ENCODE measurements at places on chromosomes 2 and 18.

DNA sequence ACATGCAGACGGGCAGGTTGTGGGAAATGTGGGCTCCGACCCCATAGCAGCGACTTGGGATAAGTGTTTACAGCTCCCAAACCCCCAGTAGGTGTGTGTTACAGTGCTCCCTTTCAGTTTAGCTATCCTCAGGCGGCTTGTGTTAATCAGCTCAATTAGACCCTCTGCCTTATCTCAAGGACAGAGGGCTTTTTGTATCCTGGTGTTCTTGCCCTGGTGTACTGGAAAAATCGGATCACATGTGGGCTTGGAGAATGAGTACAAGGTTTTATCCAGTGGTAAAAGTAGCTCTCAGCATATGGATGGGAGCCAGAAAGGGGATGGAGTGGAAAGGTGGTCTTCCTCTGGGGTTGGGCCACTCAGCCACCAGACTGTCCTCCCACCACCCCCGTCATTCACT is 264.7 kb upstream of the SYT4 start:
- no peak for DNase-seq

GRCh38 chr2:237667893-237668292 is 40.5 kb downstream of the LRRFIP1 start:
- DNase-seq, result no peak

DNA sequence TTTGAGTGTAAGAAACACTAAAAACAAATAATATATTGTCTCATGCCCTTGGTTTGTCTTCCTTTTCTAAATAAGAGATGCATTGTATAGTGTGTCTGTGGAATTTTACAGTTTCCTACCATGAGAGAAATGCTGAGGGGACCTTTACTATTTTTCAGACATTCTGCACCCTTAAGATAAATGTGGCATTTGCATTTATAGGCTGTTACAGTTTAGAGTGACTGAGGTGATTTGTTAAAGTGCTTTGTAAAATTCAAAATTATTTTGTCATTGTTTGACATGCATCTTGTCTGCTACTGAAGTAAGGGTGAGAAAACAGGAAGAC is 78.9 kb upstream of the ZSWIM2 start:
- DNase-seq, result no peak

GRCh38 chr2:71783815-71784214 is 330.5 kb downstream of the DYSF start:
- DNase-seq, result no peak

DNA sequence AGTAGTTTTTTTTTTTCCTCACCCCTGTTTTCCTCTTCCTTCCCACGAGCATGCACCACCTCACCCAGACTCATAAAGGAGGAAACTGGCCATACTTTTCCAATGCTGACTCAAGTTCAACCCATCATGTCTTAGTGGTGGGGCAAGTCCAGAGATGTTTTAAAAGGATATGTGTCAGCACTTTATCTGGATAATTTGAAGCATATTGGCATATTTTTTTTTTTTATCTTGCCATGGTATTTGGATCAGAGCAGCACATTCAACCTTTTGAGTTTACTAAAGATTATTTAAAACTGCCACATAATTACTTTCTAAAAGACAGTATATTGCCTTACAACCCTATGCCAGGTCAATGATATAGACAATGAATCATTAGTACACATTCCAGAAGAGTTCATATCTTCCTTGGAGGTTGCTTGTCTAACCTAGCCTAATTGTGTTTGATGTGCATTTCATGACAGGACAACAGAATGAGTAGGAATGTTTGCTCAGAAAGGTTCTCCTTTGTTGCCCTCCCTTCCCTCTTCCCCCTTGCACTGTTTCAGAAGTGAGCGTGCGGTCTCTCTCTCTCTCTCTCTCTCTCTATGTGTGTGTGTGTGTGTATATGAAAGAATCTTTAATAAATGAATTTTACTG is 950.7 kb upstream of the FAM98A start:
- no peak for DNase-seq

DNA sequence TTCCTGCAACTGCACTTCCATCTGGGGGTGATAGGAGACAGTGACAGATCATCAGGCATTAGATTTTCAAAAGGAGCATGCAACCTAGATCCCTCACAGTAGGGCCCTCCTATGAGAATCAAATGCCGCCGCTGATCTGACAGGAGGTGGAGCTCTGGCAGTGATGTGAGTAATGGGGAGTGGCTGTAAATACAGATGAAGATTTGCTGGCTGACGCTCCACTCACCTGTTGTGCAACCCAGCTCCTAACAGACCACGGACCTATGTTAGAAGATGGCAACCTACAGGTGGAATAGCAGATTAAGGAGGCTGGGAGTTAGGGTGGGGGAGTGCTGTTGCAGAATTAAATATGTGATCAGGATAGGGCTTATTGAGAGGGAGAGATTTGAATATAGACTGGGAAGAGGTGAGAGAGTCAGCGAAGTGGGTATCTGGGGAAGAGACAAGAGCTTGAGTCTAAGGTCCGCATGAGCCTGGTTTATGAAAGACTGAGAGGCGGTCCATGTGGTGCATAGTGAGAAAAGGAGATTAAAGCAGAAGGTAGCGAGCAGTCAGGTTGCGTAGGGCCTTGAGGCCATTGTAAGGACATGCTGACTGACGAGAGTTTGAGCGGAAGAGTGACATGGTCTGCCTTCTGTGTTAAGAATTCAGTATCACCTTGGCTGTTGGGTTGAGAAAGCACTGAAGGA is 31.3 kb upstream of the TOGARAM2 start:
- no peak for DNase-seq

DNA sequence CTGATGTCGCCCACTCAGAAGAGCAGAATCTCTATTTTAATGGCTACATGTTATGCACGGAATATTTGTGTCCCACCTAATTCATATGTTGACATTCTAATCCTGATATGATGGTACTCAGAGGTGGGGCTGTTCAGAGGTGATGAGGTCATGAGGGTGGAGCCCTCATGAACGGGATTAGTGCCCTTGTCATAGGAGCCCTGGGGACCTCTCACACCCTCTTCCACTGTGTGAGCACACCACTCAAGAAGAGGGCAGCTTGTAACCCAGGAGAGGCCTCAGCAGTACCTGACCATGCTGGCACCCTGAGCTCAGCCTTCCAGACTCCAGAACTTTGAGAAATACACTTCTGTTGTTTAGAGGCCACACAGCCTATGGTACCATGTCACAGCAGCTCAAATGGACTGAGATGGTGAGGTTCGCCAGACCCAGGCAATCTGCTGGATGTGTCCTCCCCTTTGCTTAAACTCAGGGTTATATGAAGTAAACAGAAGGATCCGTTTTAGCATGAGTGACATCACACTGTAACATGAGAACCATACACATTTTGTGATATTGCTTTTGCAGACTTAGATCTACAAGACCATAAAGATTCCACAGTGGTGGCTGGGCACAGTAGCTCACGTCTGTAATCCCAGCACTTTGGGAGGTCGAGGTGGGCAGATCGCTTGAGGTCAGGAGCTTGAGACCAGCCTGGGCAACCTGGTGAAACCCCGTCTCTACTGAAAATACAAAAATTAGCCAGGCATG is 48.7 kb downstream of the ATOH8 start:
- DNase-seq, result no peak

- no peak for DNase-seq
These were observed 45.0 kb upstream of the NRP2 start for GRCh38 chr2:205637320-205637602.

GRCh38 chr2:96547731-96548171 is 11.2 kb downstream of the ARID5A start:
- no peak for DNase-seq

DNA sequence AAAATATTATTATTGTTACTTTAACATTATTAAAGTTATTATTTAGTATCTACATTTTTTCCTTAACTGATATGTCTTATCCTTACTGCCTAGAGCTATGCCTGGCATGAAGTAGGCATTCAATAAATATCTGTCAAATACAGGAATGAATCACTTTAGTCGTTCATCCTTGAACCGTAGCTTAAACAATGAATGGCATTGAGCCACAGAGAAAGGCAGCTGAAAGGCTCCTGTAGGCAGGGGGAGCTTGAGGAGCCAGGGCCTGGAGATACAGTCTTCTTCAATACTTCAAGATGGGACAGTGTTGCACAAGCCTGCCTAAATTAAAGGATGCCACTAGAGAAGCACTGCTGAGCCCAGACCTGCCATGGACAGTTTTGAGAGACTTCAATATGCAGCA is 22.5 kb downstream of the CYRIA start:
- no peak for DNase-seq

GRCh38 chr18:41462946-41463345 is 492.1 kb upstream of the PIK3C3 start:
- no peak for DNase-seq

DNA sequence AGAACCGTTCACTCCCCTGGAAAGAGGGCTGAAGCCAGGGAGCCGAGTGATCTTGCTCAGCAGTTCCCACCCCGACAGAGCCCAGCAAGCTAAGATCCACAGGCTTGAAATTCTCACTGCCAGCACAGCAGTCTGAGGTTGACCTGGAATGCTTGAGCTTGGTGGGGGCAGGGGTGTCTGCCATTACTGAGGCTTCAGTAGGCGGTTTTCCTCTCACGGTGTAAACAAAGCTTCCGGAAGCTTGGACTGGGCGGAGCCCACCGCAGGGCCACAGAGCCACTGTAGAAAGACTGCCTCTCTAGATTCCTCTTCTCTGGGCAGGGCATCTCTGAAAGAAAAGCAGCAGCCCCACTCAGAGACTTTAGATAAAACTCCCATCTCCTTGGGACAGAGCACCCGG is 180.8 kb downstream of the WDR7 start:
- DNase-seq, result no peak

DNA sequence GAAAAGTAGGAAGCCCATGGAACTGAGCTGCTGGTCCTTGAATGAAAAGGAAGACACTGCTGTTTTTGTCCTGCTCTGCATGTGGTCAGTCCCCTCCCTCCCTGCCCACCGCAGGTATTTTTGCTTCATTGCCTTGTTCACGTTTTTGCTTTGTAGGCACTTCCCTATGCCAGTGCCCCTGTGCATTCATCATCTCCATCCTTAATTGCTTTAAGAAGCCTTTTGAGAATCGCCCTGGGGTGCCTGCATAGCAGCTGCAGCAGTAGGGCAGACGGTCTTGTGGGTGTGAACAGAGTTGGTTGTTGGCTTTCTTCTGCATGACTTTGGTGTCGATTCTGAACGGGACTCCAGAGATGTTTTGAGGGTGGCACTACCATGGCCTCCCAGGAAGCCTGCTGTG is 97.0 kb downstream of the CABLES1 start:
- no peak for DNase-seq

DNA sequence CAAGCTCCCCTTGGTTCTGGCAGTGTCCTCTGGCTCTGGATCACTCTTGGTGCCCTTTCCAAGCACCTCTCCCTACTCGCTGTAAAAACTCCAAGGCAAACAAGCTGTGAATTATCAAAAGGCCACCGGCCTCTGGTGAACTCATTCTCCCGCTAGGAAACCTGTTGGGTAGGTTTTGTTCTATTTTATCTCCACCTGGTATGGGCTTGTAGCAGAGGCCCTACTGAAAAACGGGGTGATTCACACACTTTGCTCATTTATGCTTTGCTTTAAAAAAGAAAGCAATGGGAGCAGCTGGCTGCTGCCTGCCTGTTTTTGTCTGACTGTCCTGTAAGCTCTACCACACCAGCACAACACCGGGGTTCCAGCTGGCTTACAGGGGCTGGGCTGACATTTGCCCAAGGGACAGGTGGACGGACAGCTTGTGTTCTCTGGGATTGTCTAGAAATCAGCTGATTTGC is 56.8 kb downstream of the SH3BP4 start:
- no peak for DNase-seq

DNA sequence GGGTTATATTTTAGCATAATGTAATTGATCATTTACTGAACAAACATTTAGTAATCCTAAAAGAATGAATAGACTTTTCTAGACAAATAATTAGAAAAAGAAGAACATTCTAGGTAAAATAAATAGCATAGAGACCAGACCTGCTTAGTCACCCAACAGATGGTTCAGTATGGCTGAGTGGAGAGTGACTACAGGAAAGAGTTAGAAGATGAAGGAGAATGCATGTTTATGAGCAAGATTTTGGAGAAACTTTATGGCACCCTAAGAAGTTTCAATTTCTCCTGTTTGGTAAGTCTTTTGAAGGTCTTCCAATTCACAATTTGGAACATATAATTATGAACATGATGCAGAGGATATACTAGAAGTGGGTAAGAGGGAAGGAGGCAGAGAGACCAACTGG is 32.9 kb downstream of the FAP start:
- no peak for DNase-seq

DNA sequence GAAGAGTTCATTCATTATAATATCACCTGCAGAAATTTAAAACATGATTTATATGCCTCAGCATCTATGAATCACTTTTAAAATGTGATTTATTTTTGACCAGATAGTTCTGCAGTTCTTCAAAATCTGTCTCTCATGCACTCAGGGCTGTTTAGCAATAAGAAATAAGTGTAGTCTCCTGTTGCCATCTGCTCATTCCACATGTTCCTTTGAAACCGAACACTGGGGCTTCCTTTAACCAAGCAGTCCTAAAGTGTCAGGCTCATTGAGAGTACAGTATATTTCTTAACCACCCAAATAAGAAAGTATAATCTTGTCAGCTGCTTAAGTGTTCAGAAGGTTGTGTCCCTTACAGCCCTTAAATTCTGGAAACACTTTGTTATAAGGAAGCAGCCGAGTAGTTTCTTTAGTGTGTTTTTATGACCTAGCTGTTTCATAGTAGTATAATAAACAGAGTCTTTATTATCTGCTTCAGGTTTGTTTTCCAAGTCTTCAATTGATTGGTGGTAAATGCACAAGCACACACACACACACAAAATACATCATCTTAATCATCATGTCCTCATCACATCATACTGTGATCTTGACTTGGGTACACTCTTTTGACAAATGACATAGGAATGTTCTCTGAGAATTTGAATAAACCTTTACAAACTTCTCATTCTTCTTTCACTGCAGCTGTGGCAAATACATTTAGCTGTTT is 10.4 kb downstream of the WDR7 start:
- no peak for DNase-seq

GRCh38 chr18:25144820-25145219 is 207.1 kb downstream of the ZNF521 start:
- DNase-seq, result no peak

DNA sequence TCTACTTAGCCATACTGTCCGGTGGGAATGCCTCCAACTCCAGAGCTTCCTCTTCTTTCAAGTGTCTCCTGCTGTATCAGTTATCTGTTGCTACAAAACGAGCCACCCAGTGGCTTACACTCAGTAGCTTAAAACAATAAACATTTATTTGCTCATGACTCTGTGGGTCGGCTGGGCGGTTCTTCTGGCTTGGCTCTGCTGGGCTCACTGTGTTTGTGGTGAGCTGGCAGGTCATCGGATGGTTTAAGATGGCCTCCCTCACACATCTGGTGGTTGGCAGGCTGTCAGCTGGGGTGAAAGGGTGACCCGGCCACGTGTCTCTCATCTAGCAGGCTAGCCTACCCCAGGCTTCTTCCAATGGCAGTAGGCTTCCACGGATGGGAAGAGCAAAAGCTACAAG is 122.4 kb upstream of the SLC1A4 start:
- DNase-seq, result no peak

GRCh38 chr18:12362473-12363174 is 14.4 kb downstream of the AFG3L2 start:
- no peak for DNase-seq

- no peak for DNase-seq
These were observed 131.4 kb downstream of the VWC2L start for GRCh38 chr2:214542295-214542694.

- DNase-seq, result no peak
These were observed 24.7 kb downstream of the MYOM1 start for GRCh38 chr18:3194947-3195612.
